ENCODE measurements at places on chromosomes 12 and 14.

GRCh38 chr12:26077915-26078702 is 46.7 kb downstream of the BHLHE41 start:
- DNase-seq, result no peak

- DNase-seq, result no peak
Observed at GRCh38 chr14:38481952-38482678, 226.2 kb upstream of the CLEC14A start.

DNA sequence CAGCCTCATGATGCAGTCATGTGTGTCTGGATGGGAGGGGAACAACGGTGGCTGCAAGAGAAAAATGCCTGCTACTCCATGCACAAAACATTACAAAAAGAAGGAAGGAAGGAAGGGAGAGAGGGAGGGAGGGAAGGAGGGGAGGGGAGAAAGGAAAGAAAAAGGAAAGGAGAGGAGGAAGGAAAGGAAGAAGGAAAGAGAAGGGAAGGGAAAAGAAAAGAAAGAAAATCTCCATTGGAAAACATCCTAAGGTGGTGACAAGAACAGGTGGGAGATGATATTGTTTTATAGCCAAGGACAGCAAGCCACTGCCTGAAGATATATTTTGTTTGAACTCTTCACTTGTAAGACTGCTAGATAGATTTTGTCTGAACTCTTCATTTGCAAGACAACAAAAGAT is 171.8 kb upstream of the EGLN3 start:
- no peak for DNase-seq

- no peak for DNase-seq
Observed at GRCh38 chr12:20885116-20885515, 74.6 kb downstream of the SLCO1B3 start.

DNA sequence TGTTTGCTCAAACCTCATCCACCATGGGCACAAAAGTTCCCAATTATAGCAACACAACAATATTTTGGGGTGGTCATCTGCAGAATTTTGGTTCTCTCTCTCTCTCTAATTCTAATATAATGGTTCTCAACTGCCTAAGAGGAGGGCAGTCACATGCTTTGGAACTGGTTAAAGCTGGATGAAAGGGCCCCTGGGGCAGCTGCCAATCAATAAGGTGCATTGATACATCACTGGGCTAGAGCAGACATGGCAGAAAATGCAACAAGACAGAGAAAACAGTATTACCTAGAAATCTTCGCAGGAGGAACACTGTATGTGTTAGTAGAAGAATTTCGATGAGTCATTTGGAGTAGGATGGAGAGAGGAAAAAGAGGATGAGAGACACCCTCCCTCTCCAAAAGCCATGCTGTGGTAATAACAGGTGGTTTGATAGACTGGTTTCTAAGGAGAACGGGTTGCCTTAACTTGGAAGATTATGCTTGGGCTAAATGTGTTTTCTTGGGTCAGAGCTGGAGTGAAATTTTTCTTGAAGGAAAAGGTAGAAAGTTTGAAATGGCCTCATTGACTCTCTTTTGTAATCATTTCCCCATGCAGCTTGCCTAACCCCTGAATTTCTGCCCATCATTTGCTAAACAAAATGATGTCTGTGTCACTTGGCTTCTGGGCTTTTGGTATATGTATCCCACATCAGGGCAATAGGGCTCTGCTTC is 67.1 kb upstream of the HIF1A start:
- DNase-seq, result no peak

DNA sequence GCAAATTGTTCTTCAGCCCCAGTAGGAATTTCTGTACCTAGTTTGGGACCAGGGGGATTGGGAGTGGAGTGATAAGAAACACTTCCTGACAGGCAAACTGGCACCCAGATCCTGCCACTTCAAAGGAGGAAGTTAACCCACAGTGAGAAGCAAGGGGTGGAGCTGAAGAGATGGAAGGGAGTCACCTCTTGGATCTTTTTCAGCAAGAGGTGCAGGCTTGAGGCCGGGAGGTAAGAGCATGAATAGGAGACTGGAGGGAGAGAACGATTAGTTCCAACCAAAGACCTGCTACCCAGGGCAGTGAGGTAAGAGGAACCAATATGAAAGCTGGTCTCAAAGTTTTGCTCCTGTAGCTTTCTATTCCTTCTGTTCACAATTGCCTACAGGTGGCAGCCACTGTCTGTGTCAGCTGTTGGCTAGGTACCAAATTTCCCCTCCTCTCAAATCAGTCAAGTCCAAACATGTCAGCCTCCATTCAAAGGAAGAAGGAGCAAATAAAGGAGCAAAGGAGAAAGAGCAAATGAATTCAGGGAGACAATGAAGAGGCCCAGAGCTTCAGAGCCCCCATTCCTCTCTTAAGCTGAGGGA is 14.9 kb upstream of the TAC3 start:
- DNase-seq, result no peak

- DNase-seq, result no peak
Observed at GRCh38 chr12:44428825-44429224, 447.3 kb downstream of the NELL2 start.

DNA sequence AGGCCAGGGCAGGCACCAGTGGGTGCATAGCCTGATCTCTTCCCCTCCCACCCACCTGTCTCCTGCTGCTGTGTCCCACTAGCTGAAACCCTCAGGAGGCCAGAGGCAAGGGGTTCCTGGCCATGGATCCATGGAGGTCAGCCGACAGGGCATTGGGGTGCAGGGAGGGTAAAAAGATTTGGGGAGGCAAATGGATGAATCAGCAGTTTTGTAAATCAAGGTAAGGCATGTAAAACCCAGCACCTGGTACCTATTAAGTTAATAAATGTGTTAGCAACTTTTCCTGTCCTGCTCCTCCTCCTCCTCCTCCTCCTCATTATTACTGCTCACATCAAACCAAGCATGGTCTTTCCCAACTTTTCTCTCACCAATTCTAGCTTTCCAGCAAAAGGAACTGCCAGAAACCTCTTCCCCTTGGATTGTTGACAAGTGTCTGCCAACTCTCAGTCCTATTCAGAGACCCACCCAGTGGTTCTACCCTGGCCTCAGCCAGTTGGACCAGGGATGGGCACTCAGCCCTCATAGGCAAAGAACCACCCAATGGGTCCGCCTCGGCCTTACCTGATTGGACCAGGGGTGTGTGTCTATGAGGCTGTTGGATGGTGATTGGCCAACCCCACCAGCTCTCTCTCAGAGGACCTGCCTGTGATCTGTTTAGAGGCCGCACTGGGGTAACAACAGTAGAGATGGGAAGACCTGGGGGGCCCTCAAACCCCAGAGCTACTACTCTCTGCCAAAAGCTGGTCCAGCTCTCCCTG is 155.7 kb upstream of the GSC start:
- DNase-seq, result no peak

GRCh38 chr14:39641224-39641623 is 209.0 kb upstream of the FBXO33 start:
- DNase-seq, result no peak

GRCh38 chr14:29584992-29585391 is 342.7 kb downstream of the PRKD1 start:
- no peak for DNase-seq

DNA sequence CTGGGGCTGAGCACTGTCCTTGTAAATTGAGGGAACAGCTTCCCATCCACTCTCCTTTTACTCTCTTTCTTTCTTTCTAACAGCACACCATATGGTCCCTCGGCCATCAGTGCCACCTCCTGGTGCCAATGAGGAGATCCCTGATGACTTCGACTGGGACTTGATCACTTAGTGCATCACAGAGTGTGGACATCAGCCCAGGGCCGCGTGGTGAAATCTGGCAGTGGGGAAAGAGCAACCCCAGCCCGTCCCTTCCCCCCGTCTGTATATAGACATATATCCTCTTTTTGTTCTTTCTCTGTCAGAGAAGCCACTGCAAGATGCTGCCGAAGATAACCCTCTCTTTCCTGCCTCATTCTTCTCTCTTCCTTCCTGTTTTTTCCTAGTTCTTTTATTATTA is 13.5 kb downstream of the C3AR1 start:
- no peak for DNase-seq

GRCh38 chr12:115482943-115483342 is 794.5 kb downstream of the MED13L start:
- DNase-seq, result no peak

GRCh38 chr12:80212938-80213645 is 113.8 kb downstream of the OTOGL start:
- DNase-seq, result no peak

GRCh38 chr14:104206281-104206904 is 68.0 kb downstream of the KIF26A start:
- peak; percentile 71 for DNase-seq
